ENCODE measurements at places on chromosomes 2 and 18.

DNA sequence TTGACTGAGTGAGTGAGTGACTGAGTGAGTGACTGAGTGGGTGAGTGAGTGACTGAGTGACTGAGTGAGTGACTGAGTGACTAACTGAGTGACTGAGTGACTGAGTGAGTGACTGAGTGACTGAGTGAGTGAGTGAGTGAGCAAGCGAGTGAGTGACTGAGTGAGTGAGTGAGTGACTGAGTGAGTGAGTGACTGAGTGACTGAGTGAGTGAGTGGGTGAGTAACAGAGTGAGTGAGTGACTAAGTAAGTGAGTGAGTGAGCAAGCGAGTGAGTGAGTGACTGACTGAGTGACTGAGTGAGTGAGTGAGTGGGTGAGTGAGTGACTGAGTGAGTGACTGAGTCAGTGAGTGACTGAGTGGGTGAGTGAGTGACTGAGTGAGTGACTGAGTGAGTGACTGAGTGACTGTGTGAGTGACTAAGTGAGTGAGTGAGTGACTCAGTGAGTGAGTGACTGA lies 11.9 kb downstream of the MAL start:
- no peak for DNase-seq

DNA sequence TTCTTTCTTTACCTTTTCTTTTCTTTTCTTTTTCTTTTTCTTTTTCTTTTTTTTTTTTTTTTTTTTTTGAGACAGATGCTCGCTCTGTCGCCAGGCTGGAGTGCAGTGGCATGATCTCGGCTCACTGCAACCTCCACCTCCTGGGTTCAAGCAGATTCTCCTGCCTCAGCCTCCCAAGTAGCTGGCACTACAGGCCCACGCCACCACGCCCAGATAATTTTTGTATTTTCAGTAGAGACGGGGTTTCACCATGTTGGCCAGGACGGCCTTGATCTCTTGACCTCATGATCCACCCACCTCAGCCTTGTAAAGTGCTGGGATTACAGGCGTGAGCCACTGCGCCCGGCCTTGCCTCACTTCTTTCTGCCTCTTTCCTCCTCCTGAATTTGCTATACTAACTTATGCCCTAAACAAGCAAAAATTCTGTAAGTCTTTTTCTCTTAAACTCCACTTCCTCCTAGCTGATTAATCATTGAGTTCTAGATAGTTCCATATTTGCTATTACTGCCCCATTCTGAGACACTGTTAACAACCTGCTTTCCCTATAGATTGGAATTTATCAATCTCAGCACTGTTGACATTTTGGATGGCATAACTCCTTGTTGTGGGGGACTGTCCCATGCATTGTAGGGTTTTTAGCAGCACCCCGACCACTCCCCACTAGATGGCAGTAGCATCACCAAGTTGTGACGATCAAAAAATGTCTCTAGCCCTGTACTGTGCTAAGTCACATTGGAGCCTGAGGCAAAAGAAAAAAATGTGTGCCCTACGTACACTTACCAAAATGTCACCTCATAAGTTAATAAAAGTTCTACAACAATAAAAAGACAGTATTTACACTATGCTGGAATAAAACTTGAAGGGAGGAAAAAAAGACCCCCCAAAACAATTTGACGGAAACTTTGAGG lies 16.4 kb upstream of the THADA start:
- DNase-seq: peak; percentile 35

GRCh38 chr2:206970589-206971360 lies 31.5 kb downstream of the CPO start:
- no peak for DNase-seq

DNA sequence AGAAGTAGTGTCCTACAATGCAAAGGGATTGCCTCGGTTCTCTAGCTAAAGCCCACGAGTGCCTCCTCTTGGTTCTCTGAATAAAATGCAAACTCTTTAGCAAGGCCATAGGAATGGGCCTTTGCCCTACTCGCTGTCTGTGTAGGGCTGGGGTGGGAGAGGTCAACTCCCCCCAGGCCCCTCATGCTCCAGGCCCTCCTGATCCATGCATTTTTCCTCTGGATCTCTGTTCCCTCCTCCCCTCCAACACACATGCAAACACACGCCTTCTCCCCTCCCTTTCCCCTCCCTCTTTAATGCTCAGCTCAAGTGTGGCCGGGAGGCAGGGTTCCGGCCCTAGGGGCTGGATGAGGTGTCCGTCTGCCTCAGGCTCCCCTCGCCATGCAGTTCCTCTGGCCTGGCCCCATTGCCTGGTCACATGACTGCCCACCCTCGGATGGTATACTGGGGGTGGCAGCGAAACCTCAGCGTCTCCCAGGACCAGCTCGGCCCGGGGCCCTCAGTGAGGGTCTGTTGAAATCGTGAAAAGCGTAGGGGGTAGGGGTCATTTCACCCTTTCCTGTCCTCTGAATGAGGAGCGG lies 14.9 kb upstream of the KLF11 start:
- DNase-seq: no peak

DNA sequence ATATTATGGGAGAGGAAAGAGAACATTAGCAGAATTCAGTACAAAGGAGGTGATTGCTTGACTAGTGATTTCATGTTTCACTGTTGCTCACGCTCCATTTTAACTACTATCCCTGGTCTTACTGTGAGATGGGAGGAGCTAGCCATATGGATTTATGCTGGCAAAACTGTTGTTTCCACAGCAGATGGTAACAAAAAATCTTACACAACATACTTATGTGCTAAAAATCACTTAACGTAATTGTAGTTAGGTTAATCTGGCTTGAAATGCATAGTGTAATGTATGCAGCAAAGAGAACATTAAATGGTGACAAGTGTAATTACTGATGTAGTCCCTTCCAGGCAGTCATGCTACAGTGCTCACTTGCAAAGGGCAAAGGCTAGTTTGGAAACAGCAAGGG lies 155.6 kb upstream of the LYPD1 start:
- no peak for DNase-seq

DNA sequence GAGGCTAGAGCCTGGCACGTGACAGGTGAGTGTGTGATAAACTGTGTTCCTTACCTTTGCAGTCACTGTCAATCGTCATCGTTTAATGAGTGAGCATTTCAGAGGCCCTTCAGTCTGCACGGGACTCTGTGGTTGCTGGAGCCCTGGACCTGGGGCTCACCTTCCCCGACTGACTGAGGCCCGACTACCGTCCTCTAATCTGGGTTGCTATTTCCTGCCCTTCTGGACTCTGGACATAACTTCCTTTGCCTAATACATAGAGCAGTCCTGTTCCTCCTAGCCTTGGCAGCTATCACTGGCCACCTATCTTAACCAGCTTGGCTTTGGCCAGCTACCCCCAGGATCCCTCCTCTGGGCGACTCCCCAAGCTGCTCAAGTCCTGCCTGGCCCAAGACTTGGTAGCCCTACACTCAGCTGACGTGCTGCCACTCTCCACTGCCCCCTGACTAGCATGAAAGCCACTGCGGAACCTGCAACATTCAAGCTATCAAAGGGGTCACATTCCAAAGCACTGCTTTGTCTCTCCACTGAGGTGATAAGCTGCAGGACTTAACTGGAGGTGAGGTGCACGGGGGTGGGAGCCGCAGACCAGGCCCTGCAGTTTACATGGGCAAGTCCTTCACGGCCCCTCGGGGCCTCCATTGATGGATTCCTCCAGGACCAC lies 11.1 kb upstream of the RAB17 start:
- no peak for DNase-seq

DNA sequence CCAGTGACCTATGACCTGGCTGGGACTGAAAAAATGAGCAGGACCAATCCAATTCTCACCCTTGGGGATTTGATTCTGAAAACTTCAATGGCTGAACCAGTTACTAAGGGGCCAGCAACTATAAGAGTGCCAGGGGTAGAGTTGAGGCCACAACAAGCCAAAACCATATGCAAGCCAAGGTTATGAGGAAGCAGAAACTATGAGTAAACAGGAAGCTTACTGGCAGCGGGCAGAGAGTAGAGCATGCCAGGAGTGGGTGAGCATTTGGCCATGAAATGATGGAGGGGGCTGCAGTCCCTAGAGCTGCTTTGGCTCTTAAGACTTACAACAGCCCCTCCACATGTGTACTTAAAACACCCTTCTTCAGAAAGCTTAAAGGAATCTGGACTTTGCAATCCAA lies 82.4 kb downstream of the RBMS1 start:
- no peak for DNase-seq

DNA sequence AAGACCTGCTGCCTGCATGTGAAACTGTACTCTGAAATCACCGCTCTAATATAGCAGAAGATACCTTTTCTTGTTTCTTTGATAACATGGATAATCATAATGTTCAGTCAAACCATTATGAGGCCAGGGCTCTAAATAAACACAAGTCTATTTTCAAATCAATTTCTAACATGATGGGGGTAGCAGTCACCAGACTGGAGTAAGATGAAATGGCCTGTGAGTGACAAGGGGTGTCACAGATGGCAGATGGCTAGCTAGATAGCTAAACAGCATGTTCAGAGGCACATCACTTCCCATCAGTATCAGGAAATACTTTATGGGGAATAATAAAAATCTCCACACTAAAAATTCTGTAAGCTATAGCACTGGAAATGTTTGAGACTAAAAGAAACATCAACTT lies 14.0 kb downstream of the MBD2 start:
- DNase-seq: no peak

DNA sequence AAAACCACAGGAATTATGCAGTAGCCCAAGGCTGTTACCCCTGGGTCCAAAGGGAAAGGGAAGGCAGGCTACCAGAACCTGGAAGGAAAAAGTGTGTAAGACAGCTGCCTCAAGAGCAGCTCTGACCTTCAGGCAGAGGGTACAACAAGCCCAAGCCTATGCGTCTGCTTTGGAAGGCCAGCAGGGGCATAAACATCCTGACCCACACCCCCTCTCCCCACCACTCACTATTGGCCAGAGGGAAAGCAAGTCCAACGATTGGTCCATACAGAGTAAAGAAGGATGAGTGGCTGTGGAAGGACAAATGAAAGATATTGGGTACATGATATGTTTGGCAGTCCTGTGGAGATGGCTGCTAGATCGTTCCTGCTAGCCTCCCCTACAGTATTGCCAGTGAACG lies 227.6 kb upstream of the HNRNPA3 start:
- DNase-seq: no peak

GRCh38 chr2:217617616-217618022 lies 385.2 kb downstream of the TNS1 start:
- DNase-seq: no peak

- no peak for DNase-seq
Measured at GRCh38 chr18:64002581-64002980, 32.7 kb downstream of the SERPINB8 start.

- no peak for DNase-seq
Measured at GRCh38 chr18:25019931-25020330, 332.0 kb downstream of the ZNF521 start.

DNA sequence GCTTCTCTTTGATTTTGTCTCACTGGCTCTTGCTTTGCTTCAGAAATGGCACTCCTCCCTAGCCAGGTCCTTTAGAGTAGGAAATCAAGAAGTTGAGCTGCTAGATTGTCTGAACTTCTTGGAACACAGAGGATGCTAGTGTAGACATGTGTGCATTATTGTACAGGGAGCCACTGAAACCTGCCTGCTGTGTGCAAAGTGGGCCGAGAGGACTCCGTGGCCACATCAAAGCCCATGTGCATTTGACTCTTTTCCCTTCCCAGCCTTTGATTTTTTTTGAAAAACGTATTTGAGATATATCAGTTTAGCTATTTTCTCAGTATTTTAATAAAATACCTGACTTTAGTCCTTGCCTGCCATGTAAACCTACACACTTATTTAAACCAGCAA lies 83.1 kb downstream of the TMEM247 start:
- no peak for DNase-seq

GRCh38 chr2:29010946-29011345 lies 29.8 kb downstream of the TOGARAM2 start:
- no peak for DNase-seq

GRCh38 chr2:10217489-10218435 lies 84.9 kb upstream of the HPCAL1 start:
- no peak for DNase-seq

DNA sequence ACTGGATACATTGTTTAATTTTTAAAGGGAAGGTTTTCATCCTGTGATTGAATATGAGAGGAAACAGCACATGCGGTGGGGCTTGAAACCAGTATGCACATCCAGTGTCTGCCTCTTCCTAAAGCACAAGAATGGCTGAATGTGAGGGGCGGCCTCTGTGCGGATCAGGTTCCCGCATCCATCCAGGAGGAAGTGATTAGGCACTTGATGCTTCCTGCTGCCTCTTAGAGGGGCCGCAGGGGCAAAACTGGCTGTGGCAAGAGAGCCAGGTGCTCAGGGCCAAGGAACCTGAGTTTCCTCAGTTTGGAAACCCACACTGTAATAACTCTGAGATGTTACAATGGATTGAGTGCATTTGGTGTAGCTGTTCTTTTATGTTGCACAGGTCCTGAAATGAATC lies 48.8 kb downstream of the THNSL2 start:
- DNase-seq: no peak

GRCh38 chr2:44269831-44270230 lies 5.4 kb upstream of the SLC3A1 start:
- no peak for DNase-seq

DNA sequence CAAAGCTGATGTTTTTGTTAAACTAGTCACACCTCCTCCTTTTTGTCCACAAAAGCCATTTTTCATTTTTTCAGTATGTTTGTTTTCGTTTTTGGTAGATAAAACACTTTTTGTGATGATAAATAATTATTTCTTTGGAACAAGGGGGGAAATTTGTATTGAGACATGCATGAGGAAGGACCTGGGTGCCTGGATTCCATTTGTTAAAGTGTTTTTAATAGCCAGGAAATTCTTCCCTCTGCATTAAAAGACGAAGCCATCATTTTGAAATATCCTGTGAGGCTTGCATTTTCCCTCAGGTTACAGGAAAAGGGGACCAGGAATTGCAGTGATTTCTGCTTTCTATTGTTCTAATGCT lies 52.1 kb upstream of the CTLA4 start:
- DNase-seq: no peak

GRCh38 chr2:226405465-226405864 lies 394.2 kb downstream of the IRS1 start:
- DNase-seq: no peak

DNA sequence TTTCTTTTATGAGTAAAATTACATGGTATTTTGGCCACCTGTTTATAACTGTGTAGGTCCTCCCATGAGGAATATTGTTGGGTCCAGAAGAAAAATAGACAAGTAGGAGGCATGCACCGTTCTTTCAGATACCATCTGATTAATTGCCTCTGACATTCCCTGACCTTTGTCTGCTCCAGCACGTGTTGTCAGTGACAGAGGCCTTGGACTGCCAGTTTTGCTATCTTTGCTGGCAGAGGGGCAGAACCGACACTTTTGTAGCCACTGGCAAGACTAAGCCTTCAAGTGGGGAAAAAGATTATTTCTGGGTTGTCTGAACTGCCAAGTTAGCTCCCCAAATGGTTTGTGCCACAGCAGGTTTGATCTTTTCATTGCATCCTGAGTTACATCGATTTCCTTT lies 276.9 kb downstream of the CAMKMT start:
- no peak for DNase-seq

GRCh38 chr2:36338124-36338826 lies 17.3 kb upstream of the CRIM1 start:
- DNase-seq: no peak

- DNase-seq: no peak
Measured at GRCh38 chr2:12567411-12567810, 149.3 kb upstream of the TRIB2 start.
